ENCODE measurements at places on chromosomes 13 and 19.

- no peak for DNase-seq
These were observed at the start of gene IFI30 for GRCh38 chr19:18173572-18174288. Gene IFI30, plus strand, starts transcription at chr19:18173813. Its CDS starts 29 bp downstream, at chr19:18173842.

- DNase-seq = no peak
These were observed 18.6 kb downstream of the ZNF816 start for GRCh38 chr19:52943884-52944643.

DNA sequence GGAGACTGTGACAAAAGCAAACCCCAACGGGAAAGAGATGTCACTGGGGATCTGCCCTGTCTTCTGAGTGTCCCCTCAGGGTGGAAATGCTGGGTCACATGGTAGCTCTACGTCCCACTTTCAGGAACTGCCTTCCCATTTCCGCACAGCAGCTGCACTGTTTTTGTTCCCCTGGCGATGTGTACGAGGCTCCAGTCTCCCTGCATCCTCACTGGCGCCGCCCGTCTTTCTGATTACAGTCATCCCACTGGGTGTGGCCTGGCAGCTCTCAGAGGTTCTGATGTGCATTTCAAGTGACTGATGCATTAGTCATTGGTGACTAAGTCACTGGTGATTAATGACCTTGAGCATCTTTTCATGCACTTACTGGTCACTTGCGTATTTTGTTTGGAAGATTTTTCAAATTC, 21.2 kb downstream of the PCID2 start:
- no peak for DNase-seq

DNA sequence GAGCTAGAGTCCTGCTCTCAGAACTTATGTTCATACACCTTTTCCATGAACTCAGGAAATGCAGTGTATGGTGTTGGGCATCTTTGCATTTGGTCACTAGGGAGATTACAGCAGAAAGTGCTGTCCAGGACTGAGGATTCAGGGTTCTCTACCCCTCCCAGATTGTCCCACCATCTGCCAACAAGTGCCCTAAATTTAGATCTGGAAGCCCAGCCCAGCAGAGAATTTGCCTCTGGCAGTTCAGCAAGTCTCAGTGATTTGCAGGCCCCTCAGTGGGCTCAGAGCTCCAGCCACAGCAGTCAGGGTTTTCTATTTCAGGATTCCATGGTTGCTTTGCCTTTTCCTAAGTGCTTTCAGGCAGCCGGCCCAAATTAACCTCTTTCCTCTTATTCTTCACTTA, 23.4 kb downstream of the CNFN start:
- no peak for DNase-seq

- DNase-seq = no peak
These were observed 8.4 kb upstream of the ZNF433 start for GRCh38 chr19:12043752-12044422.

DNA sequence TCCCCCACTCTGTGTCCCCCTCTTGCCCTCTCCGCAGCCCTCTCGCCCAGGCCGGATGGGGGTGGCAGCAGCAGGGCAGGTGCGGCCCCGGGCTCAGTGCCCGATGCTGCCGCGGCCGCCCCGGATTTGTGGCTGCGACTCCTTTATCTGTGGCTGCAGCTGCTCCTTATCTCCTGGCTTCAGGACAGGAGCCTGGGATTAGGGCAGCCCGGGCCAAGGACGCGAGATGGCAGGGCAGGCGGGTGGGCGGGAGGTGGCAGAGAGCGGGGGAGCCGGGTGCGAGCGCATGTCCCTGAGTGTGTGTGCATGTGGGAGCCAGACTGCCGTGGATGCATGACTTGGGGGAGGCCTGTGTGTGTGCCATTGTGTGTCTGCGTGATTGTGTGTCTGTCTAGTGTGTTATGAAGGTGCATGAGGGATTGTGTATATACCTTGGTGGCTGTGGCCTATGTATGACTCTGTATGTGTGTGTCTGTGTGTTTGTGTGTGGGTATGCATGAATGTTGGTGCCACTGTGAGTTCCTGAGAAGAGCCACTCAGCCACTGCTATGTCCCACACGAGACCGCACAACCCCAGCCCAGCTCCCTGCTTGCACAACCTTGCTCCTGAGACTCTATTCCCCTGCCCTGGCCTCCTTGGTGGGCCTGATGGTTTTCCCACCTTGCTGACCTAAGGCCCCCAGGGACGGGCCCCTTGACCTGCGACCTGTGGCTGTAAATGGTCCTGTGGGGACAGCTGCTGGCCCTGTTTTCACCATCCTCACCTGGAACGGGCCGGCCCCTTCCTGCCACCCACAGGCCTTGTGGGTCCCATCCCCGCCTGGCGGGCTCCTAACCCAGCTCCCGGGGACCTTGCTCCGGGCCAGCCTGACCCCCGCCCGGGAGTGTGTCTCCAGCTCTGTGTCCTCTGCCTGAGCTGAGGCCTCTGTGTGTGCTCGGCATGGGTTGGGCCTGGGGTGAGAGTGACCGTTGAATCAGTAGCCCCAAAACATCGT, 5.3 kb upstream of the NRTN start:
- DNase-seq = no peak

GRCh38 chr13:30803749-30804148, 68.4 kb downstream of the ALOX5AP start:
- no peak for DNase-seq

All from right forelimb (tissue), 1 donor.